Upper lobe of left lung (tissue), 6 donors: ENCODE measurements at places on chromosomes 3 and 15. TPM values are rescaled to one million over a fixed set of nuclear protein-coding genes. Genes with fewer than 3 reads are reported as not detected.

DNA sequence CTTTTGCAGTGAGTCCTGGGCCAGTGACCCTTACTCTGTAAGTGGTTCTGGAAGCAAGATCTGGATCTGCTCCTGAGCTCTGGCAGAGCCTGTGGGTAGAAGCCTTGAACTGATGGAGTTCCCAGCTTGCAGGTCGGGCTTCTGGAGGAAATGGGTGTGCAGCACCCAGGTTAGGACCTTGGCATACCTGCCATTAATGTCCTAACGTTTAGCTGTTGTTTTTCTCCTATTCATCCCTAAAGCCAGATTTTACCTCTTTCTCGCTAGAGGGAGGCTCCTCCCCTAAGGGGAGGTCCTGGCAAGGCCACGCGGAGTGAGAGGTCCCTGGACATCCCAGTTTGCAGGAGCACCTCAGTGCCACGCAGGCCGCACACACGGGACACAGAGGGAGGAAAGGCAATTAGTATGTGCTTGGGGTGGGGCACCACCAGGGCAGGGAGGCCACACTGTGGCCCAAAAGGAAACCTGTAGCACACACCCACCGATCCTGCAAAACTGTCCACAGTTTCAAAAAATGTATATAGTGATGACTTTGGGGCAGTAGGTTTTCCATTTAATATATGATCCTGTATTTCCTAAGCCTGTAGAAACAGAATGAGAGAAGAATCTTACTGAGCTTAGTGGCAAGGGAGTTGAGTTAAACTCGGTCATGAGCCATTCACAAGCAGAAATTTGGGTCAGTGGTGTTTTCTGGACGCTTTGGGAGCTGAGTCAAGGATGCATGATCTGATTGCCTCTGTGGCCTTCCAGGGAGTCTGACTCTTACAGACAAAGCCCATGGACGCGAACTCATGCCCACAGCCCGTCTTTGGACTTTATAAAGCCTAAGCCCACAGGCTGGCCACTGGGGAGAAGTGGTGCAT is 148.7 kb downstream of the LRRK1 start:
- DNase-seq: no peak

DNA sequence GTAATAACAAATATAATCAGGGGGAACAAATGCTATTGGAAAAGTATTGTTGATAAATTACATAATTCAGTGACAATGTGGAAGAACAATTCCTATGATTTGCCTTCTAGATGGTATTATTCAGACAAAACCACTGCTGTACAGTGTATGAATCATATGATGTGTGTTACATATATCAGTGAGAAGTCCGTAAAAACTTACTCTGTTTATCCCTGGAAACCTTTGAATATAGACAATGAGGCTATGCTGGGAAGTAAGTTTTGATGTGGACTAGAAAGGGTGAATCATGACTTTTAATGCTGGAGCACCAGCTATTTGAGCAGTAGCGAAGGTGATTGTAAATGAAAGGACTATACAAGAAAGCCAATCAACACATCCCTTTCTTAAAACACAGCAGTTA is 17.9 kb downstream of the C3orf38 start:
- no peak for DNase-seq

DNA sequence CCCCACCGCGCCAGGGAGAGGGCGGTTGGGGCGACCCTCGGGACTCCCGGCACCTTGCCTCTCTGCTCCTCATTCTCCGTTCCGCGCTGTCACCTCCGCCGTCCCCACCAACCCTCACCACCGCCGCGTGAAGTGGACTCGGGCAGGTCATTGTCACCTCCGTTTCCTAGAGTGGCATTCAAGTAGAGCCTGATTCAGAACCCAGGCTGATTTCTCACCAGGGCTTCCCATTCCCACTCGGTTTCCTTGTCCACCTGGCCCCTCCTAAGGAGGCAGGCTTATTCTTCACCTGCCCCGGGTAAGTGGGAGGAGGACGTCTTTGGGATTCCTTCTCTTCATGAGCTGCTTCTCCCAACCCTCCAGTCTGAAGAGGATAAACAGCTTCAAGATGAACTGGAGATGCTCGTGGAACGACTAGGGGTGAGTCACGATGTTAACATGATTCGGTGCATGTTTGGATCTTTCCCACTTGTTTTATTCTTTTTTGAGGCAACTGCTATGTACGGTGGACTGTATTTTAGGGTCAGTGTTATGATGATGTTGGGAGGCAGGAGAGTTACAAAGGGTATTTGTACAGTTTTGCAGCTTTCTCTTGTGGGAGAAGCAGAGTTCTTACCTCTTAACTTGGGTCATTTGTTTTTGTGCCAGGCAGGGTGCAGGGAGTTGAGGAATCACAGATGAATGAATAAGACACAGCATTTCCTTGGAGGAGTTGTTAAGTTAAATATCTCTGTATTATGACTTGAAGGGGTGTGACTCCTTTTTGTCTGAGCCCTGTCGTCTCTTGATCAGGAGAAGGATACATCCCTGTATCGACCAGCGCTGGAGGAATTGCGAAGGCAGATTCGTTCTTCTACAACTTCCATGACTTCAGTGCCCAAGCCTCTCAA is 692 bp downstream of the PSMD2 start:
- no peak for DNase-seq

DNA sequence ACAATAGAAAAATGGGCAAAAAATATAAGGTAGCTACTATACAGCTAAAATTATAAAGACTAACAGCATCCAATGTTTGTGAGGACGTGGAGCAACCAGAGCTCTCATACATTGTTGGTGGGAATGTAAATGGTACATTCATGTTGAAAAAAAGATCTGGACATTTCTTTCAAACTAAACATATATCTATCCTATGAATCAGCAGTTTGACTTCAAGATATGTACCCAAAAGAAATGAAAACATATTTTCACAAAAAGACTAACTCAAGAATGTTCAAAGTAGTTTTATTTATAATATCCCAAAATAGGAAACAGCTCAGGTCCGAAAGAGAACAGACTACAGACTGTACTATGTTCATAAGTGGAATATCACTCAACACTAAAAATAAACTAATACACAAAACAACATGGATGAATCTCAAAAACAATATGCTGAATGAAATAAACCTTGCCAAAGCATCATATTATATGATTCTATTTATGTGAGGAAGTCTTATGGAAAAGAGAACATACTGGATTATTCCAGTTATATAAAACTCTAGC is 8.8 kb upstream of the TTBK2 start:
- DNase-seq: no peak

The C3orf52 gene
- total RNA-seq: 40.1 TPM

The SYNPR gene
- not detected for total RNA-seq

The CLSTN2 gene
- total RNA-seq: 4.3 TPM
